ENCODE measurements at places on chromosomes 3 and 15. TPM values are rescaled to one million over a fixed set of nuclear protein-coding genes. Genes with fewer than 3 reads are reported as not detected.

C3orf22 gene
- total RNA-seq, result not detected

GOLGA8O gene
- total RNA-seq, result 0.69 TPM

CAMK1 gene
- 9.7 TPM for total RNA-seq

DUOX1 gene
- total RNA-seq, result 0.31 TPM

RGMA gene
- 0.62 TPM for total RNA-seq

ACTC1 gene
- not detected for total RNA-seq

GP9 gene
- total RNA-seq, result not detected

IMPG2 gene
- 0.10 TPM for total RNA-seq

SLC28A2 gene
- total RNA-seq, result 0.23 TPM

TOPBP1 gene
- 78.4 TPM for total RNA-seq

GABRB3 gene
- total RNA-seq, result 0.13 TPM

ANKRD34C gene
- total RNA-seq, result not detected

EFL1 gene
- 20.2 TPM for total RNA-seq

Data from Panc1 (cell line).